ENCODE measurements at places on chromosomes 4 and X.

GRCh38 chr4:170729236-170729635 lies 639.5 kb upstream of the AADAT start:
- DNase-seq: no peak

GRCh38 chr4:28462766-28463700 lies 1602.4 kb downstream of the STIM2 start:
- no peak for DNase-seq

GRCh38 chr4:86496094-86497080 lies 97.7 kb upstream of the PTPN13 start:
- DNase-seq: no peak

DNA sequence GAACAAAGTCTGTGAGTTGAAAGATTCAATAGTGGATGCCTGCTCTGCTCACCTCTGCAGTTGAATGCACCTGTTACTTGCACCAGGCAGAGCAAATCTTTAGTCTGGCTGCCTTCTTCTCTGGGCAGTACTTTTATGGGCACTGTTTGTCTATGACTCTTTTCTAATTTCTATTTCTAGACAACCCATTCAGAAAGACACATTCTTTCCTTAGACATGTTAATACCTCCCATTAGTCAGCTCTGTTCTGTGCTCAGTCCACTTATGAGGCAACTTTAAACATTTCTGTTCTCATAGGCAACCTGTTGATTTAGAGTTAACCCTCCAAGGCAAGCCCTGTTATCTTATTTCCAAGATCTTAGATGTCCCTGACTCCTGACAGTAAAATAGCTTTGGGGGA lies 108.9 kb downstream of the SYNPO2 start:
- no peak for DNase-seq

Data from GM04504 (cell line).